Activated CD4-positive, alpha-beta T cell treated with anti-CD3 and anti-CD28 coated beads, Interleukin-2, Interleukin-6, amounts not matched to agents 100 ng/mL and 50 ng/mL, durations not matched to agents 16 hours and 8 hours (primary cell): ENCODE measurements at places on chromosomes 16 and 17.
A peak's percentile ranks its signal among the peaks of the same experiment; 100 is the strongest.

DNA sequence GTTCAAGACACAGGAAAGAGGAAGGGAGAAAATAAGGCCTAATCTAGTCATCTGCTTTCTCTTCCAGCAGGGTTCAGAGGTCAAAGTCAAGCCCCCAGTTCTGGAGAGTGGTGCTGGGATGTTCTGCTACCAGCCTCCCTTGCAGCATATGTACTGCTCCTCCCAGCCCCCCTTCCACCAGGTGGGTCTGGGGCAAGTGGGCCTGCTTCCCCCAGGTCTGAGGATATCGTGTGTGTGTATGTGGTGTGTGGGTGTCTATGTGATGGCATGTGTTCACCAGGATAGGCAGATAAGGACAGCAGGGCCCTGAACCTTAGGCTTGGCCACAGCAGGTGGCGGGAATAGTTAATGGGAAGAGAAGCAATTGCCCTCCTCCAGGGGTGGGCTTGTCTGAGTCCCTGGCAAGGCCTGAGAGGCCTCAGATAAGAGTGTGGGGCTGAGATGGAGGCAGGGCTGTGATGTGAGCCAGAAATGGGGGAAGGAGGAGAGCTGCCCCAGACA, 21.1 kb downstream of the FOXN1 start:
- DNase-seq = no peak

DNA sequence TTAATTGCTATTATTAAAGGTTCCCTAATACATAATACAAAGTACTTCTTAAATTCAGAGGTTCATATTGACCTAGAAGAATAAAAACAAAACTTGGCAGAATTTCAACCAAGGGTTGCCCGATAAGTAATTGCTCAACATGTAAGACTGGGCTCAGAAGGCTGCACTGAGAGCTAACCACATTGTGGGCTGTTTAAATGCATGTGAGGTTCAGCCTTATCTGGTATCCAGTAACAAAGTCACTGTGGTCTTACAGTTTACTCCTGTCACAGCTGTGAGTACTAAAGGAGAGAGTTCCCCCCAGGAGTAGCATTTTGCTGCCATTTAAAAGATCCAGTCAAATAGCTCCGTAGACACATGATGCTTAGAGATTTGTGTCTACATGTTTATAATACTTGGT, 1.6 kb upstream of the DHRS11 start:
- DNase-seq = peak; percentile 33

- no peak for DNase-seq
These were observed 12.1 kb downstream of the SPATA33 start for GRCh38 chr16:89669755-89670154.

GRCh38 chr16:71693164-71693563, 31.3 kb downstream of the PHLPP2 start:
- DNase-seq = no peak

DNA sequence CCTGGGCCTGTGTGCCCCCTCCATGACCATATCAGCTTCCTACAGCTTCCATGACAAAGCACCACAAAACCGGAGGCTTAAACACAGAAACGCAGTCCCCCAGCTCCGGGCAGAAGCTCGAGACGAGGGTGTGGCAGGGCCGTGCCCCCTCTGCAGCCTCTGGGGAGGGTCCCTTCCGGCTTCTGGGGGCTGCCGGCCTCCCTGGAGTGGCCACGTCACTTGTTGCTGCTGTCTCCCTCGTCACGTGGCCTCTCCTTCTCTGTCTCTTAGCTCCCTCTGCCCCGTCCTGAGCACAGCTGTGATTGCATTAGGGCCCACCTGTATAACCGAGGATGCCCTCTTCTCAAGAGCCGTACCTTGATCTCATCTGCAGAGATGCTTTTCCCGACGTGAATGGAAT, 64.6 kb downstream of the JPH3 start:
- no peak for DNase-seq

GRCh38 chr17:33338242-33338641, 45.1 kb upstream of the ASIC2 start:
- DNase-seq = no peak

DNA sequence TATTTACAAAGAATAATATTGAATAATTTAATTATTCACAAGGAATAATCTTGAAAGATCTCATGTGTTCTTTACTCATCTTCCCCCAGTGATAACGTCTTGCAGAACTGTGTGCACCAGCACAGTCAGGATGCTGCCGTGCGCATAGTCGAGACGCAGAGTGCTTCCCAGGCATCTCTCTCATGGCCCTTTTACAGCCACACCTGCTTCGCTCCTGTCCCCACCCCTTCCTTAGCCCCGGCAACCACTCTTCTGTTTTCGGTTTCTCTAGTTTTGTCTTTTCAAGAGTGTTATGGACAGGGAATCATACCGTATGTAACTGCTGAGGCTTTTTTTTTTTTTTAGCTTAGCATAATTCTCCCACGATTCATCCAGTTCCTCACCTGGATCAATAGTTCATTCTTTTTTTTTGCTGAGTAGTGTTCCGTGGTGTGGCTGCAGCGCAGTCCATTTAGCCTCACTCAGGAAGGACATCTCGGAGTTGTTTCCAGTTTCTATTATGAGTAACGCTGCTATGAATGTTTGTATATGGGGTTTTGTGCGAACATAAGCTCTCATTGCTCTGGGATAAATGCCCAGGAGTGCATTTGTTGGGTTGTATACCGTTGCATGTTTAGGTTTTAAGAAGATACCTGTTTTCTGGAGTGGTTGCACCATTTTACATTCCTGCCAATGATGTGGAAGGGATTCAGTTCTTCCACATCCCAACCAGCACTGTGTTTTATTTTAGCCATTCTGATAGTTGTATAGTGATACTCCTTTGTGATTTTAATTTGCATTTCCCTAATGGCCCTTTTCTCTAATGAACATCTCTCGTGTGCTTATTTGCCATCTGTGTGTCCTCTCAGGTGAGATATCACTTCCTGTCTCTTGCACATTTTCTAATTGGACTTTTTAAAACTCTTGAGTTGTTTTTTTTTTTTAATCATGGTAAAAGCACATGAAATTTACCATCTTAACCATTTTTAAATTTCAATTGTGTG, 47.6 kb downstream of the SEC14L1 start:
- no peak for DNase-seq

DNA sequence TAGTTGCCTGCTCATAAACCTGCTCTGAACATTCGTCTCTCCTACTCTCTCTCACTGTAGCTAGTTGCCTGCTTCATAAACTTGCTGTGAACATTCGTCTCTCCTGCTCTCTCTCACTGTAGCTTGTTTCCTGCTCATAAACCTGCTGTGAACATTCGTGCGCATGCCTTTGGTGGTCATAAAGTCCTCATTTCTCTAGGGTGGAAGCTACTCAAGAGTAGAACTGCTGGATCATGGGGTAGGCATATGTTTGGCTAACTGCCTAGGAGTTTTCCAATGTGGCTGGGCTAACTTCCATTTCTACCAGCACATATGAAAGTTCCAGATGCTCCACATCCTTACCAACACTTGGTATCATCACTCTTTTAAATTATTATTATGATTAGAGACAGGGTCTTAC, 174.6 kb upstream of the RPH3AL start:
- DNase-seq = no peak

DNA sequence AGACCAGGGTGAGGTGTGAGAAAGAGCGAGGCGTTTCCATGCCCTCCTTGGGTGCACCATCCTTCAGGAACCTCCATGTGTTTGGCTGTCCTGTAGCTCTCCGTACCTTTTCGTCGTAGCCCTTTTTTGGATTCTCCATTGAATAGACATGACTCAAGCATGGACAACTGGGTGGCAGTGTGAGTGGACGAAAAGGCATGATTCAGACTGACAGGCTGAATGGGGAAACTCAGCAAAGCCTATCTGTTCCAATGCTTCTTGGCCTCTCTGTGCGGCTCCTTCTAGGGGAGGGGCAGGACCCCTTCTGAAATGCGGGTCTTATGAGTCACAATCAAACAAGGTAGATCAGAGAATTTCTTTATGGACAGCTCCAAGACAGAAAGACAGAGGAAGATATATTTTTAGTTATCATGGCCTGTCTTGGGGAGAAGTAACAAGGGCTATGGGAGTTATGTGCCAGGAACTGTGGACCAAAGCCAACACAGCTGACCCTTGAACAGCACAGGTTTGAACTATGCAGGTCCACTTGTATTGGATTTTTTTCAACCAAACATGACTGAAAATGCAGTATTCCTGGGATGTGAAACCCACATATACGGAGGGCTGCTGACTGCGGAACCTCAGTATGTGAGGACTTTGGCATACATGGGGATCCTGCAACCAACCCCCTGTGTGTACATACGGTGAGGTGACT, 22.9 kb downstream of the ADORA2B start:
- no peak for DNase-seq

DNA sequence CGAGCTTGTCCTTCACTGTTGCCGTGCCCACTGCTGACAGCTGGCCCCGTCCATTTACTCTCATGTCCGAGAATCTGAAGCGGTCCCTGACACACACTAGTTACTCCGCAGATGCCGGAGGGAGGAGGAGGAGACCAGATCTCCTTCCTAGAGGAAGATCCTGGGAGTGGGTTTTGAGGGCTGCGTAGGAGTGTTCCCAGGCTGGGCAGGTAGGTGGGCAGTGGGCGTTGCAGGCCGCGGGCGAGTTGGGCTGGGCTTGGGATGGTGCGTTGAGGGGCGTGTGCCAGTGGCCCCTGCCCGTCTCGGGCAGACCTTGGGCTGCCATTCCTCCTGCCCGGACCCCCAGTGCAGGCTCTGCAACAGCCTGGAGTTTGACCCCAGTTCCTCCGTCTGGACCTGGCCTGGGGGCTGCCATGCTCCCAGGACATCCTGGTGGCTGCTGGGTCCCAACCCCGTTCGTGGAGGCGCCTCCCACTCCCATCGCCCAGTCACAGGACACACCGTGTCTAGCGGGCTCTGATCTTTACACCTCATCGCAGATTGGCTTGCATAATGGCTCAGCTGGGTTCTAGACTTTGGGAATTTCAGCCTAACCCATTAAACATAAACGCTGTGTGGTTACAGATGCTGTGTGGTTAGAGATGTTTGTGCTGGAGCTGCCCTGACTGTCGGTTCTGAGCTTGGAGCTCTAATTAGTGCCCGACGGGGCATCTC, 22.8 kb downstream of the CACNA1H start:
- no peak for DNase-seq

DNA sequence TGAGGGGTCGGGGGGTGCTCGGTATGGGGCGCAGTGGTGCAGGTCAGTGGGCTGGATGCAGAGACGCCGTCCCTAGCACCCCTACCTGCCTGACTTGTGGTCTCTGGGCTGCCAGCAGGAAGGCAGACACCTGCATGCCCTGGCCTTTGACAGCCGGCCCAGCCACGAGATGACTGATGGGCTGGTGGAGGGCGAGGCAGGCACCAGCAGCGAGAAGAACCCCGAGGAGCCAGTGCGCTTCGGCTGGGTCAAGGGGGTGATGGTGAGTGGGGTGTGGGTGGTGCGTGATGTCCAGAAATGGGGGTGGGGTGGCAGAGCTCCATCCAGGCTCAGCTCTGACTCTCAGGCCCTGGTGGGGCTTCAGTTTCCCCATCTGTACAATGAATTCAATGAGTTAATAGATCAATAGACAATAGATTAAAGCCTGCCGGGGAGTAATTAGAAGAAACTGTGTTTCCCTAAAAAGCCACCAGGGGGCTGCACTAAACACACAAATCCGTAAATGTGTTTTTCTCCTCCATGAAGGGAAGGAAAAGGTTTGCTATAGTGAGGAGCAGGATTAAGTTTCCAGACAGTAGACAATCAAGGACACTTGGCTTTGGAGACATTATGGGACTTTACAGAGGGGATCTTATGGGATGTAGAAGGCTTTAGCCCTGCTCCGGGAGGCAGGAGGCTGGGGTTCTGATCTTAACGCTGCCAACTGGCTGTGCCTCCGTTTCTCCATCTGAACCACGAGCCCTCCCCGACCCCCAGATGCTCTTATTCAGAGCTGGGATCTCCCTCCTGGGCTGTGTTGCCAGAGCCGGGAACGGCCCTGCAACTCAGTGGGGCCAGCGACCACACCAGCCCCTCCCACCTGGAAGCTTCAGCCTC, 2.2 kb downstream of the SLC12A3 start:
- DNase-seq = peak; percentile 69

- DNase-seq = no peak
These were observed 32.4 kb downstream of the SCNN1B start for GRCh38 chr16:23334457-23334853.

- no peak for DNase-seq
These were observed 11.9 kb downstream of the RDM1 start for GRCh38 chr17:35918665-35919064.

GRCh38 chr17:45791041-45791582, 7.0 kb downstream of the CRHR1 start:
- no peak for DNase-seq

- no peak for DNase-seq
These were observed 13.4 kb downstream of the EPN2 start for GRCh38 chr17:19250421-19251173.

GRCh38 chr17:43900858-43901754, 6.2 kb downstream of the MPP2 start:
- no peak for DNase-seq

- DNase-seq = no peak
These were observed 11.9 kb downstream of the TVP23A start for GRCh38 chr16:10806698-10807097.

GRCh38 chr16:87570938-87571867, 31.1 kb upstream of the JPH3 start:
- peak; percentile 16 for DNase-seq

DNA sequence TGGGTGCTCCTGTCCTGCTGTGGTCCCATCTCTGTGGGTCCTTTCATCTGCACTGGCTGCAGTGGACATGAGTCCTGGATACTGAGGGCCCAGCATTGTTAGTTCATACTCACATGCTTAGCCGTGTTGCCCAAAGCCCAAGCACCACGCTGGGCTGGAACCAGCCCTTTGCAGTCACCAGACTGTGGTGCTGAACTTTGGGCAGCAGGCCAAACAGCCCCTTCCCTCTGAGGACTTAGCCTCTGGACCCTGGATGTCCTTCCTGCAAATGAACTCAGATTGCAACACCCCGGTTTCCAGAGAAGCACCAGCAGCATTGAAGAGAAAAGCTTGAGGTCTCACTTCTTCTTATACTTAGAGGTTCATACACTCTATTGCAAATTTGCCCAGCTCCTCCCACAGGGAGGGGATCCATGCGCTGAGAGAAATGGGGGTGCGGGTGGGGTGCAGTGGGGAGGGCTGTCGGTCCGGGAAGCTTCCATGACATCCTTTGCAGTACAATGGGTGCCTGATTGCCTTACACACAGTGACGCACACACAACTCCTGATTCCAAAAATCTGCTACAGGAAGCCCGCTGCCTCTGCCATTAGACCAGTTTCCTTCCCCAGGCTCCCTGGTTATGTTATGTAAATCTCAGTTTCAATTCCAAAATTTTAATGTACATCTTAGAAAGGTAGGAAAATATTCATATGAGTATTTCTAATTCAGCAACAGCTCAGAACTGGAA, 65.8 kb downstream of the RGS9 start:
- DNase-seq = no peak

DNA sequence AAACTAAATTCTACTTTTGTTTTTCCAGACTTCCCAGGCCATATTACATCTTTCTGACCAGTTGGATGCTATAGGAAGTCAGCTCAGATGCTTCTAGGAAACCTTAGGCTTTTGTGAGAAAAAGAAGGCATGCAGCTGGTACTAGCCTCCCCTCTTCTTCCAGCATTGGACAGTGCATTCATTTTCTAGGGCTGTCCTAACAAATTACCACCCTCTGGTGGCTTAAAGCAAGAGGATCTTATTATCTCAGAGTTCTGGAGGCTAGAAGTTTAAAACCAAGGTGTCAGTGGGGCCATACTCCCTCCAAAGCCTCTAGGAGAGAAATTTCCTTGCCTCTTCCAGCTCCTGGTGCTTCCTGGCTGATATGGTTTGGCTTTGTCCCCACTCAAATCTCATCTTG, 467.8 kb downstream of the SLC39A11 start:
- DNase-seq = no peak

- no peak for DNase-seq
These were observed 145.7 kb downstream of the ZFHX3 start for GRCh38 chr16:72902206-72902605.

- no peak for DNase-seq
These were observed 91.3 kb upstream of the FOXF1 start for GRCh38 chr16:86418981-86419380.
